ENCODE measurements at places on chromosomes 7 and 10.

- DNase-seq = no peak
These were observed 66.2 kb downstream of the SORCS1 start for GRCh38 chr10:107098326-107098725.

- no peak for DNase-seq
These were observed 173.4 kb upstream of the CTBP2 start for GRCh38 chr10:125333769-125334168.

- no peak for DNase-seq
These were observed 12.0 kb upstream of the AGR2 start for GRCh38 chr7:16816824-16817223.

- DNase-seq = no peak
These were observed 23.4 kb upstream of the C10orf67 start for GRCh38 chr10:23367896-23368595.

- no peak for DNase-seq
These were observed 212.1 kb downstream of the GPR37 start for GRCh38 chr7:124553502-124553901.

DNA sequence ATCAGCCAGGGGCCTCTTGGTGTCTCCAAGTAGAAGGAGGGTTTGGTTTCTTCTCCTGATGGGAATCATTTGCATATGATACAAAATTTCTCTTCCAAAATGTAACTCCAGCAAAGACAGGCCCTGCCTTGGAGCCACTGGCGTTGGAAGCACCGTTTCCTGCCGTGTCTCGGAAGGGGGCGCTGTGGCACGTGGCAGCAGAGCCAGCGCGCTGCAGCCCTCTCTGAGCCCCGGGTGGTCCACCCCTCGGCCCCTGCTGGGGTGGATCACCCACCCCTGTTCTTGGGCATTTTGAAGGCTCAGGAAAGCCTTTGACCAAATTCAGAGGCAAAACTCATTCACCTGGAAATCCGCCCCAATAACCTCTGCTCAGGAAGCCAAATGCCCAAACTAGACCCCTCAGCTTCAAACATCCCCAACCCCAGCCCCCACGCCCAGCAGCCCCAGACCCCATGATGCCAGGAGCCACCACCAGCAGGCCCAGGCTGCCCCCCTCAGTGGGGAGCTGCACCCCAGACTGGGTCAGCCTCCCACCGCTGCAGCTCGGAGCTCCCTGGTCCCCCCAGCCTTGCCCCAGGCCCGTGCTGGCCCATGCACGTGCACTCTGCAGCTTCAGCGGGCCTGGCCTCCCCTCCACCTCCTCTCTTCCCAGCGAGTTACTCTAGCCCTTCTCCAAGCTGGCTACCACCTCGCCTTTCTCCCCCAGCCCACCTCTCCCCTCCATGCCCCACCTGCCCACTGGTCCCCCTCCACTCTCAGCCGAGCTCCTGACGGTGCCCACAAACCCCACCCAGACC is 29.5 kb upstream of the ELFN1 start:
- DNase-seq = no peak

DNA sequence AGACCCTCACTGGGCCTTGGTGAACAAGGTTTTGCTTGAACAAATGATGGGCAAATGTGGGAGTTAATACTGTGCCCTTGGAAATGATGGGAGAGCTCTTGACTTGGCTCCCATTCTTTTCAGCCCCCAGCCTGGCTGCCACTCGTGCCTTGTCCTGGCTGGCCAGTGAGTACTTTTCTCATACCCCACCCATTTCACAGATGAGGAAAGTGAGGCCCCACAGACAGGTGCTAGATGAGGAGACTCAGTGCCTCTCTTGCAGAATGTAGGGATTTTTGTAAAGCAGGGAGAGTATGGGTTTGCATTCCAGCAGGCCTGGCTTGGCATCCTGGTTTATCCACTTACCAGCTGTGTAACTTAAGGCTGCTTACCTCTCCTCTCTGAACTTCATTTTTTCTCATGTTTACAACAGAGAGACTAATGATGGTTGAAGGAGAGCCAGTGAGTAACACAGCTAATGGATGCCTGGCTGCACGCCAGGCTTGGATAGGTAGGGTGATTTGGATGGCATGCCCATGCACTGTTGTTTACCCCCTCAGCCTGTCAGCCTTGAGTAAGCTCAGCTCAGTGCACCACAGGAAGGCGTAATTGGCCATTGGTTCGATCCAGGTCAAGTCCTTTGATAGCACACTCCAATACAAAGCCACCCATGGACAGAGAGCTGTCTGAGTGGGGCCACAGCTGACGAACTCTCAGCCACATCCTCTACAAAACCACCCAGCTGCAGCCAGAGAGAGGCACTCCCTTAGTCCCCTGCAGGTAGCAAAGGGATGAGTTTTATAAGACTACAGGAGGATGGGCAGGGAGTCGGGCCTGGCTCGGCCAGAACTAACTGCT is 436.8 kb downstream of the RPS24 start:
- no peak for DNase-seq

- no peak for DNase-seq
These were observed 36.0 kb downstream of the MYOF start for GRCh38 chr10:93445978-93446720.

DNA sequence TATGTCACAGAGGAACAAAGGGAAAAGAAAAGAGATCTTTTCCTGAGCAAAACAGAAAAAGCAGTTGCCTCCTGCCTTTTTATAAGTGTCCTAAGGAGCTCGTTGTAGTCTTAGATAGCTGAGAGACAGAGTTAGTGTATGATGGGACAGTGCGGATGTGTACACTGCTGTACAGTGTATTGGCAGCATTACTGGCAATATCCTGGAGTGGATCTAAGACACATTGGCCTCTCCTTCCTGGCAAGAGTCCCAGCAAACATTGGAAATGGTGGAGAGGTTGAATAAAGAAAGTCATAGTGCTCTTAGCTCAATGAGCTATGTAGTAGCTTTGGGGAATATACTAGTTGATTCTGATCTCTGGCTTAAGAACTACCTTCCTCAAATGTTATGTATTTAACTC is 22.7 kb downstream of the GARS1 start:
- DNase-seq = no peak

DNA sequence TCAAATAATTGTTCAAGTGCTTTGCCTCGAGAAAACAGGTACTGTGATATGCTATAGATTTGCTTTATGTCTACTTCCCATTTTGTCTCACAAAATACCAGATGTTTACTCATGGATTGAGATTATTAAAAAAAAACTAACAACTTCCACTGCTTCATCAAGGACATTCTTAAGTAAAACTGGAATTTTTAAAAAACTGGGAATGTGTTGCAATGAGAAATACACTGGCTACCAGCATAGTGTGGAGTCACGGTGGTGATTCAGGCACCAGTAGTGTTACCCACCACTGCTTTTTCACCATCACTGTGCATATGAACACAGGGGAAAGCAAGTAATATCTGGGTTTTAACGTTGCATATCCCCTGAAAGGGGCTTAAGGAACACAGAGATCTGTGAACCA is 21.2 kb downstream of the FIGNL1 start:
- no peak for DNase-seq

- no peak for DNase-seq
These were observed 160.9 kb upstream of the BMPER start for GRCh38 chr7:33744293-33745075.

- no peak for DNase-seq
These were observed 58.6 kb downstream of the PLXDC2 start for GRCh38 chr10:19874791-19875190.

- no peak for DNase-seq
These were observed 176.5 kb downstream of the PFKFB3 start for GRCh38 chr10:6379015-6379776.

DNA sequence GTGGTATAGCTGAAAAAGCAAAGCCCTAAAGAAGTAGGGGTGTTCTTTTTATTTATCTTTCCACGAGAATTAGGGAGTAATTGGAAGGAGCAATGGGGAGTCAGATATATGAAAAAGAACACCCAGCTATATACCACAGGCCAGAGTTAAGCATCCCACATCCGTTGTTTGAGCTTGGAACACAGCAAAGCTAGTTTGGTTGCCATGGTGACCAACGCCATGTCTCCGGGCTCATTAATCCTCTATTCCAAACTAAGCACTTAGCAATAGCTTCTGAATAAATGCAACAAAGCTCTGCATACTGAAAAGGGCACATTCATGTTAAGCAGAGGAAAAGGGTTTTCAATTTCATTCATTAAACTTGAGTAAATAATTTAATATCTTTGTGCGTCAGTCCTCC is 23.5 kb downstream of the ASB4 start:
- no peak for DNase-seq

DNA sequence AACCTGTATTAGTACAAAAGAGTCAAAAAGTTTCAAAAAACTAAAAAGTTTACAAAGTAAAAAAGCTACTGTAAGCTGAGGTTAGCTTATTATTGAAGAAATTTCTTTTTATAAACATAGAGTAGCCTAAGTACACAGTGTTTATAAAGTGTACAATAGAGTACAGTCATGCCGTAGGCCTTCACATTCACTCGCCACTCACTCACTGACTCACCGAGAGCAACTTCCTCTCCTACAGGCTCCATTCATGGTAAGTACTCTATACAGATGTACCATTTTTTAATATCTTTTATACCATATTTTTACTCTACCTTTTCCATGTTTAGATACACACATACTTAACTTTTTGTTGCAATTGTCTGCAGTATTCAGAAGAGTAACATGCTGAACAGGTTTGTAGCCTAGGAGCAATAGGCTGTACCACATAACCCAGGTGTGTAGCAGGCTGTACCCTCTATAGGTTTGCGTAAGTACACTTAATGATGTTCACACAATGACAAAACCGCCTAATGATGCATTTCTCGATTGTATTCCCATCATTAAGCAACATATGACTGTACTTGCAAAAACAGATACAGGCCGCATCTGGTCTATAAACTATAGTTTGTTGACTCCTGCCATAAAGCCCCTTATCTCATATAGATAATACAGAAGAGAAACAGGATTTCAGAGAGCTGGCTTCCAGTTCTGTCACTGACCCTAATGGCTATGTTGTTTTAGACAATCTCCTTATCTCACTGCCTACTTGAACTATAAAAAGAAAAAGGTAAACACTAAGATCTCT is 438.8 kb downstream of the HTR7 start:
- no peak for DNase-seq

GRCh38 chr7:110600956-110601355 is 490.0 kb upstream of the LRRN3 start:
- DNase-seq = no peak

- no peak for DNase-seq
These were observed 403.3 kb downstream of the HGF start for GRCh38 chr7:81366546-81366945.

- DNase-seq = no peak
These were observed 2.5 kb upstream of the BRI3 start for GRCh38 chr7:98278936-98279335.

- no peak for DNase-seq
These were observed 65.6 kb downstream of the TWIST1 start for GRCh38 chr7:19051767-19052375.

DNA sequence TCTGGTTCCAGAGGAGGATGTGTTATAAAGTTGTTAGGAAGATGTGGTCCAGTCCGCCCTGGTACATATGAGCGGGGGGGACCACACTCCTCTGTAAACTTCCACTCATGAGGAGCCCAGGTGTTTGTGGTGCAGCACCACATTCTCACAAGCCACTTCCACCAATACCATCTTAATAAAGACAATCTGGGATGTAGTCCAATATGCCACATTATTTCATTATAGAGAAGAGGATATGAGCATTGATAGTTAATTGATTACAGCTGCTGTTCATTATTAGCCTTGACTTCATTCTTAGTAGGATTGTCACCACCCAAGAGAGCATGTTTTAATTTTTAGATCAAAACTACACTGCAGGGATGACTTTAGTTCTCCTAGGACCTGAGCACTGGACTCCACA is 40.5 kb downstream of the ERCC6 start:
- no peak for DNase-seq

- DNase-seq = no peak
These were observed 2.8 kb downstream of the EBF3 start for GRCh38 chr10:129961157-129961701.

DNA sequence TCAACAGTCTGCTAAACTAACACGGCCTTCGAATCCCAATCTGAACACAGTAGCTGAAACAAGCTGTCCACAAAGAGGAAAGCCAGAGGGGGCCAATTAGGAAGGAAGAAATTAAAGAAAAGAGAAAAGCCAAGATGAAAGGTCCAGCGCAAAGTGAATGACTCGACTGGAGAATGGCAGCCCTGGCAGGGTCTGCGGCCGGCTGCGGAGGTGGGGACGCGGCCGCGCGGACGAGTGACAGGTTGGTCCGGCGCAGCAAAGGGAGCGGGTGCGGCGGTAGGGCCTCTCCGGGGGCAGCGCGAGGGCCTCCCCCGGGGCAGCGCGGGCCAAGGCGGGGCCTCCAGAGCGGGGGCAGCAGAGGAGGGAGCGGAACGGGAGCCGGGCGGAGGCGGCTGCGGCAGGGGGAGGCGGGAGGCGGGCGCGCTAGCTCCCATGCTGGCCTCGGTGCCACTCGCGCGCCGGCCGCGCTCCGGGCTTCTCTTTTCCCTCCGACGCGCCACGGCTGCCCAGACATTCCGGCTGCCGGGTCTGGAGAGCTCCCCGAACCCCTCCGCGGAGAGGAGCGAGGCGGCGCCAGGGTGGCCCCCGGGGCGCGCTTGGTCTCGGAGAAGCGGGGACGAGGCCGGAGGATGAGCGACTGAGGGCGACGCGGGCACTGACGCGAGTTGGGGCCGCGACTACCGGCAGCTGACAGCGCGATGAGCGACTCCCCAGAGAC is at the start of gene VWC2:
VWC2 (plus strand) TSS at position 421 of the 718 bp plus-strand sequence. CDS start 1,798 bp downstream, outside the sequence.
- DNase-seq = no peak

DNA sequence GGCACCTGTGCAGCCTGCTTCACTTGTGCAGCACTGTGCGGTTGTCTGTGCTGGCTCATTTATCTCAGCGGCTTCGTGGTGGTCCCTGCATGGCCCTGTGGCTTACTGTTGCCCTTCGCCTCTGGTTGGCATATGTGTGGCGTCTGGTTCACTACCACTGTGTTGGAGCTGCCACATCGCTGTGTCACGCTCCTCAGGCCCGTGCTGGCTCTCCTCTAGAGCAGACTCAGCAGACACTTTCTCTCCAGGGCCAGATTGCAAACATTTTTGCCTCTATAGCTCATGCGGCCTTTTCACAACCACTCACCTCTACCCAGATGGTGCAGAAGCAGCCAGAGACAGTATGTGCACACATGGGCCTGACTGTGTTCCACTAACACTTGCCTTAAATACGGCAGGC is 37.9 kb downstream of the PPP2R2D start:
- no peak for DNase-seq

GRCh38 chr7:103293526-103293925 is 3.7 kb upstream of the PMPCB start:
- DNase-seq = no peak

DNA sequence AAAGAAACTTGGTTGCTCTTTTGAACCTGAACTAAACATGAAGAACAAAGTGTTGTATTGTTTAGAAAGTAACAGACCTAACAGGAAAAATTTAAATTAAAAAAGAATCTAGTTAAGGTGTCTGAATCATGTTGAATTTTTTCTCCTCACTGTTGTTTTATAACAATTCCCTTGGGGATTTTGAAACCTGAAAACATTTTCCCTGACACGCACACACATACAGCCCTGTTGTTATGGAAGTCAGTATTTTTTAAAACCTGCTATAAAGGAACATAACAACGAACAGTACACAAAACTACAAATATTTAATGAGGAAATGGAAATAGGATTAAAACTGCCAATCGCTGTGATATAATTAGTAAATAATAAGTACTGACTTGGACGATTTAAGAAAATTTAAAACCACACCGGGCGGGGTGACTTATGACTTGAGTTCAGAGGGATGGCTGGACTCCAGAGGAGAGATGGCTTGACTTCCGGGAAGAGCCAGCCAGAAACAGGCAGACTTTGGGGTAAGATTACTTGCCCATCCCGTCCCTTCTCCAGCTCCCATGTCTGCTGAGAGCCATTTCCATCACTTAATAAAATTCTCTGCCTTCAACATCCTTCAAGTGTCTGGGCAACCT is 16.2 kb upstream of the SPOCK2 start:
- DNase-seq = no peak

GRCh38 chr7:1232623-1233332 is at the start of gene UNCX:
Gene UNCX, plus strand, starts transcription at chr7:1232872. Its CDS starts 146 bp downstream, at chr7:1233018.
- DNase-seq = no peak

All from NCI-H526 treated with DMSO at 0.1 percent for 48 hours (cell line).